ENCODE measurements at places on chromosomes 12 and 14. TPM values are rescaled to one million over a fixed set of nuclear protein-coding genes. Genes with fewer than 3 reads are reported as not detected.

The KRT6A gene
- not detected for total RNA-seq

GRCh38 chr12:26878661-26879119 is 45.7 kb upstream of the ITPR2 start:
- peak; percentile 29 for DNase-seq

- DNase-seq: no peak
These were observed 109.3 kb downstream of the NAV3 start for GRCh38 chr12:77940011-77940423.

GRCh38 chr12:131671276-131671675 is 39.6 kb upstream of the SFSWAP start:
- DNase-seq: no peak

GRCh38 chr12:13740149-13740545 is 241.3 kb downstream of the GRIN2B start:
- DNase-seq: no peak

DNA sequence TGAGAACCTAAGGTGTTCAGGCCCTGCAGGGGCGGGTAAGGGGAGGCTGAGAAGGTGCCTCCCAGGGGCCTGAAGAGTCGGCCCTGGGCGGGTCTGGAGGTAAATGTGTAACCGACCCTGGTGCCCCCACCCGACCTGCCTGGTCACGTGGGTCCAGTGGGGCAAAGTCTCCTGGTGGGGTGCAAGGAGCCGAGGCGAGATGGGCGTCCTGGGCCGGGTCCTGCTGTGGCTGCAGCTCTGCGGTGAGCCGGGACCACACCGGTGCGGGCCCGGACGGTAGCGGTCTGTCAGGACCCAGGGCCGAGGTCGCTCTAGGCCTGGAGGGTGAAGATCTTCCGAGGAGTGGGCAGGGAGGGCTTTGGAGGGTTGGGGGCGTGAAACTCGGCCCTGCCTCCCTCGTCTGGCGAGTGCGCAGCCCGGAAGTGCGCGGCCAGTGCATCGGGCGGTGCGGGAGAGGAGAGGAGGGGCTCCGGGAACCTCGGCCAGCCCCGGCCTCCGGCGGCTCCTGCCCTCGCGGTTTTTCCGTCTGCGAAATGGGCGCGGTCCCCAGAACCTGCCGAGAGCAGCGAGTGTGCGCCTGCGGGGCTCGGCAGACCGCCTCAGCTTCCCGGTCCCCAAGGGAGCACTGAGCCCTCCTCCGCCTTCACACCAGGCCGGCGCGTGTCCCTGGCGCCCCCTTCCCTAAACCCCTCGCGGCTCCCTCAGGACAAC is at the start of gene AMN:
AMN (plus strand) TSS at position 174 of the 711 bp plus-strand sequence; CDS start at position 200, 26 bp downstream.
- DNase-seq: no peak

- no peak for DNase-seq
These were observed 93.4 kb downstream of the TSPAN9 start for GRCh38 chr12:3170423-3171194.

DNA sequence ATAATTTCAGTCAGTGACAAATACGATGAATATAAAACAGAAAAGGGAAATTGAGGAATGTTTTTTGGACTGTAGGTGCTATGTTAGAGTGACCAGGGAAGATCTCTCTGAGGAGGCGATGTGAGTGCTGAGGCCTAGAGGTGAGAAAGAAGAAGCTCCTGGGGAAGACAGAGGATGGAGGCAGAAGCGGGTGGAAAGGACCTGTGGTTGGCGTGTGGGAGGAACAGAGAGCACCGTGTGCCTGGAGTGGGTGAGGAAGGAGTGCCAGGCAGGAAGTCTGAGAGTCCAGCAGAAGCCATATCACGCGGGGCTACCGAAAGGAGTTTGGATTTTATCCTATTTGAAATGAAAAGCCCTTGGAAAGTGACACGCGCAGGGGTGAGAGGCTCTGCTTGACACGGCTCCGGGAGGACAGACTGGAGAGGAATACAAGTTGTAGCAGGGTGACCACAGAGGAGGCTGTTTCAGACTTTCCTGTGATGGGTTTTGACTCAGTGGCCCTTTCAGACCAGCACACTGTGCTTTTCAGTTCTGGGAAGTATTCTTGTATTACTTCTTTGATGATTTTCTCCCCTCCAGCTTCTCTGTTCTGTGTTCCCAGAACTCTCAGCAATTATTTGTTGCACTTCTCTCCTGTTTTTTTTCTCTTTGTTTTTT is 96.9 kb downstream of the VRK1 start:
- DNase-seq: no peak

DNA sequence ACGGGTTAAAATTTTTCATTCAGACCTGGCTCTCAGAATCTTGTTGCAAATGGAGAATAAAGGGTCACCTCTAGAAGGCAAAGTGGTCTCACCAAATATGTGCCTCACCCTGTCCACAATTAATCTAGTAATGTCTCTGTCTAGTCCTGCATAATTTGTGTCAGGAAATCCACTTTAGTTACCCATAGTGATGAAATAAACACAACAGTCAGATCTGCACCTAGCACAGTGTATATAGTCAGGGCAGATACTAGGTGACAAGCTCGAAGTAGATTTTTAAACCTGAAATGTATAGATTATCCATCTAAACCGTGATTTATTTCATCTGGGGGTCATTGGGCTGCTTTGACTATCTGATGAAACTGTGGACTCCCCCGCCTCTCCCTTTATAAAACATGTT is 15.9 kb upstream of the FLVCR2 start:
- DNase-seq: no peak
